Stimulated activated CD8-positive, alpha-beta memory T cell treated with anti-CD3 and anti-CD28 coated beads, Interleukin-4, amount 100 ng/mL, for 4 hours (primary cell): ENCODE measurements at places on chromosomes 6 and 20.

GRCh38 chr6:127483399-127484055, 24.3 kb upstream of the KIAA0408 start:
- DNase-seq: no peak

- DNase-seq: no peak
Measured at GRCh38 chr6:158011478-158011920, 29.8 kb downstream of the SYNJ2 start.

DNA sequence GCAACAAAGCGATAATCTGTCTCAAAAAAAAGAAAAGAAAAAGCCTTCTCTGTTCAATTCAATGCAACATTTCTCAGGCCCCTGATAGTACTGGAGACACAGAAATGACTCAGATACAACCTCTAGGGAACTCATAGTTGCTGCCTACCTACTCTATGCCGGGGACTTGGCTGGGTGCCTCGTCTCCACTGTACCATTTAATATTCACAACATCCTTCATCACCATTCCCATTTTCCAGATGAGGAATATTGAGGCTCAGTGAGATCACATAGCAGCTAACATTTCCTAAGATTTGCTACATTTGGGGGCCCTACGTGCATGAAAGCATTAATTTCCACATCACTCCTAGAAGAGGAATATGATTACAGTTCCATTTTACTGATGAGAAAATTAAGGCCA, 7.5 kb downstream of the NOL4L start:
- DNase-seq: no peak

DNA sequence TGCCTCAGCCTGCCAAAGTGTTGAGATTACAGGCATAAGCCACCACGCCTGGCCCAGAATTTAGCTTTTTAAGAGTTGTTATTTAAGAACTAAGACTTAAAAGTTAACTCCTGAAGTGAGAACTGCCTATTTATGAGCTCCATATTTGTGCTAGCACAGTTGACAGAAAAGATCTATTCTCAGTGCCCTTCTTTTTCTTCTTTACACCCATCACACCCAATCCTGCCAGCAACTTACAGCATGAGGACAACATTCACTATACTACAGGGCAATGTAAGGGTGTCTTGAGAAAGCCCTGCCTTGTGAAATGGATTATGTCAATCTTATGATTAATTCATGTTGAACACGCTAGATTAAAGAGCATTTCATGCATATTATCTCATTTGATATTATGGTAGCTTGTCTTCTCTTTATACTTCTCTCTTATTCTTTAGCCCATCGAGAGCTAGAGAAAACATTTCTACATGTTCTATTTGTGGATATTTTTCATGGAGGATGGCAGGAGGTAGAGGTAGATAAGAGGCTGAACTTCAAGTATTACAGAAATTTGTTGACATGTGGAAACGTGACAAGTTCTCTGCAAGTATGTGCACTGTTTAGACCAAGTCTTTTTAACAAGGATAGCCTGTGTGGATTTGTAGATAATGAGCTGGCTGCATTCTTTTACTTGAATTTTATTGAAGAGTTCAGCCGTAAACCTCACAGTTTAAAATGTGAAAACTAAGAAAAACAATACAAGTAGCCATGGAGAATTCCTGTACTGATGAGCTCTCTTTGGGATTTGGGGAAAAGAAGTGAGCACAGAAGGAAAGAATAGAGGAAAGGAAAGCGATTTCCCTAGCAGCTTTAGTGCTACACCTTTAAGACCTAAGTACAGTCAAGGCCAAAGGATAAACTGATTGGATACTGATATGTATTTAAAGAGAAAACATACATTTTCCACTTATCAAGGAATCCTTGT, 212.2 kb downstream of the ARHGAP18 start:
- no peak for DNase-seq

DNA sequence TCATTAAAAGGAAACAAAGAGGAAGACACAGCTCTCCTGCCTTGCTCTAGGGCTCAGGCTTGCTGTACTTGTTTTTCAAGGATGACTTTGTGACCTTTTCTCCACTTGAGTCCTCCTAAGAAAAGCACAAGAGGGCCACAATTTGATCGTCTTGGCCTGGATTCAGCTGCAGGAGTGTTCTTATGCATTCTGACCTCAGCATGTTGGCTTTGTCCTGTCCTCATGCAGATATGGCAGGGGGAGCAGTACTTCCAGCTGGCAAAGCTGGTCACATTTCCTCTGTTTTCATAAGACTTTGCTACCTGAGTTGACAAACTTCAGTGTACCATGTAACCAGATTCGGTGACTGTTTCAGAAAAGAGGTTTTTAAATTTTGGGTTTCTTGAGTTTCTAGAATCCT, 30.8 kb downstream of the KDM1B start:
- DNase-seq: no peak

DNA sequence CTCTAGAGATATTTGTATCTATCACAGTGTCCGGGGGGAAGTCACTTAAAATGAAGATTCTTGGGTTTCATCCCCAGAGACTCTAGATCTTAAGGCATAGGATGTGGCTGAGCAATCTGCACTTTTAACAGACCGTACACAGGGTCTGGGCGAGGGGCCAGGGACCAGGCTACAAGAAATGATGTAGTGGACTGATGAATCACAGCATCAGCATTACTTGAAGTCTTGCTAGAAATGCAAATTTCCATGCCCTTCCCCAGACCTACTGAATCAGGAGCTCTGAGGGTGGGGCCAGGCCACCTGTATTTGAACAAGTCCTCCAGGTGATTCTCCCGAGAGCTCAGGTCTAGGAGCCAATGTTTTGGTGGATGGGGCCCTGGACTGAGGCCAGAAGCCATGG, 168.4 kb downstream of the DOK5 start:
- no peak for DNase-seq

GRCh38 chr20:48171071-48171470, 385.8 kb upstream of the SULF2 start:
- DNase-seq: no peak

- DNase-seq: no peak
Measured at GRCh38 chr6:6663421-6664135, 75.1 kb downstream of the LY86 start.

DNA sequence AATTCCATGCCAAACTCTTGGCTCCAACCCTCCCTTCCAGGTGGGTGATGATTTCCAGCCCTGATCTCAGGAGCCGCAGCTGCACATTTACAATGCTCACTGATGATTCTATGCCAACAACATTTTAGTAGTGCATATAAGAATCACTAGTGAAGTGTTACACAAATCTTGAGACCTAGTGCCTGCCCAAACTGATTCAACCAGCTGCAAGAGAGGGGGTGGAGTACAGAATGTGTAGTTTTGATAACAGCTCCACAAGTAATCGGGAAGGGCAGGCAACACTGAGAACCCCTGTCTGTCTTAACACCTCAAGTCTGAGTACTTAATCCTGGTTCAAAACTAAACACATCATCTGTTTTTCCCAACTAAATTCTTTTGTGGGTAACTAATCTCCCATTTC, 91.7 kb downstream of the PRDM1 start:
- DNase-seq: no peak

DNA sequence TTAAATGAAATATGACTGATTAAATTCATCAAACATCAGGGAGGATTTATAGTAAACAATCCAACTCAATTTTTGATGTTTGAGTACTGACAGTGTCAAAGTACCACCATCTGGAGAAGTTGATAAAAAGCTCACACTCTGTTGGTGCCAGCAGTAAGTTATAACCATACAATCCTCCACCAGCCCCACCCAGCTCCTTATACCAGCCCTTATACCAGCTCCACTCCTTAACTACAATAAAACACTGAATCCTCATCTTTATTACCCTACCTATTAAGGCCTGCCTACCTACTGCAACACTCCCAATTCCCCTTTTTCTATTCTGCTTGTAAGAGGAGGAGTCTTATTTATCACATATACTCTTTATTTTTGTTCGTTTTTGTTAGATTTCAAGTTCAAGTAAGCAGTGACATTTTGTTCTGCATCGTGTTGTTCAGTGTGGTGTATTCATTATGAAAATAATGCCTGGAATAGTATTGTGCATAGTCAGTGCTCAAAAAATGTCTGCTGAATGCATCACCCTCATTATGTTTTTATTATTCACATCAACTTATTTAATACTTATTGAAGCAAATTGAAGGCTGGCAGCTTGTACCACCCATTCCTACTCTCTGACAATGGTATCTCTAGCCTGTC, 954.7 kb upstream of the ADGRB3 start:
- no peak for DNase-seq

DNA sequence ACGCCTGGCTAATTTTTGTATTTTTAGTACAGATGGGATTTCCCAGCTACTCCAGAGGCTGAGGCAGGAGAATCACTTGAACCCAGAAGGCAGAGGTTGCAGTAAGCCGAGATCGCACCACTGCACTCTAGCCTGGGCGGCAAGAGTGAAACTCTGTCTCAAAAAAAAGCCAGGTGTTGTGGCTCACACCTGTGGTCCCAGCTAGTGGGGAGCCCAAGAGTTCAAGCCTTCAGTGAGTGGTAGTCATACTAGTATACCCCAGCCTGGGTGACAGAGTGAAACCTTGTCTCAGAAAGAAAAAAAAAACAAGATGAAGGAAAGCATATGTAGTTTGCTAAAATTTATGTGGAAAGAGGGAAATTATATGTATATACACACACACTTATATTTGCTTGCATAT, 20.0 kb upstream of the POU5F1 start:
- no peak for DNase-seq

DNA sequence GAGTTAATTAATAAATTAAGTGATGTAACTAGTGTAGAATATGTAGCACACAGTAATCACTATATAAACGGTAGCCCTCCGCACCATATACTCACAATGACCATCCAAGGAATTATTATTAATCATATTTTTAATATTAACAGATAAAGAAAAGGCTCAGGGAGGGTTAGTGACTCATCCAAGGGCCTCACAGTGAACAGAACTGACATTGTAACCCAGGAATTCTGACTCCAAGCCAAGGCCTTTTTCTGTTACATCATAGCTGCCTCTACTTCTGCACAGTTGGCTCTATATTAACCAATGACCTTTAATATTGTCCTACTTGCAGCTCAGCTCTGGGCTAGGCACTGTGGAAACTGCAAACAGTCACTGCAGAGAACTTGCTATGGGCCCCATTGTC, 117.5 kb upstream of the SIRPG start:
- no peak for DNase-seq

GRCh38 chr20:22781869-22782268, 197.5 kb upstream of the FOXA2 start:
- DNase-seq: no peak

DNA sequence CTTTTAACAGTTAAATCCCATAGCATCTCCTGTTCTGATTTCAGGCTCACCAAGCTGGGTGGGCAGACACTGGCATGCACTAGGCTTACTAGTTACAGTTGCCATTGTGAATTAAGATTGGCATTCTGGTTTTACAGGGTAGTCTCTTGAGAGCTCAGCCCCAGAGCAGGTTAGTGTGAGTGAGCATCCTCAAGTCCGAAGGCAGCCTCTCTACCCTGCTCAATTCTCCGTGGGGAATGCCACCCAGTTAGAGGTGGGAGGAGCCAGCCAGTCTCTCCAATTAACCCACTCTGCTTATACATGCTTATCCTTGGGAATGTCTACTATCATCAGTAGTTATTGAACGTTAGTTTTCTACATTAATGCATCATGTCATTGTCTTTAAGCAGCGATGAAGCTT, 8.9 kb upstream of the OGFRL1 start:
- no peak for DNase-seq

- no peak for DNase-seq
Measured at GRCh38 chr20:49671433-49671832, 42.2 kb downstream of the B4GALT5 start.

GRCh38 chr6:170462366-170463020, 90.6 kb downstream of the PSMB1 start:
- no peak for DNase-seq

GRCh38 chr6:134584847-134585516, 267.1 kb upstream of the SGK1 start:
- DNase-seq: no peak

- no peak for DNase-seq
Measured at GRCh38 chr6:39893286-39893685, 41.0 kb downstream of the MOCS1 start.

- no peak for DNase-seq
Measured at GRCh38 chr6:38640216-38640909, 634 bp upstream of the BTBD9 start.

GRCh38 chr6:107780226-107780625, 43.9 kb downstream of the SCML4 start:
- no peak for DNase-seq

DNA sequence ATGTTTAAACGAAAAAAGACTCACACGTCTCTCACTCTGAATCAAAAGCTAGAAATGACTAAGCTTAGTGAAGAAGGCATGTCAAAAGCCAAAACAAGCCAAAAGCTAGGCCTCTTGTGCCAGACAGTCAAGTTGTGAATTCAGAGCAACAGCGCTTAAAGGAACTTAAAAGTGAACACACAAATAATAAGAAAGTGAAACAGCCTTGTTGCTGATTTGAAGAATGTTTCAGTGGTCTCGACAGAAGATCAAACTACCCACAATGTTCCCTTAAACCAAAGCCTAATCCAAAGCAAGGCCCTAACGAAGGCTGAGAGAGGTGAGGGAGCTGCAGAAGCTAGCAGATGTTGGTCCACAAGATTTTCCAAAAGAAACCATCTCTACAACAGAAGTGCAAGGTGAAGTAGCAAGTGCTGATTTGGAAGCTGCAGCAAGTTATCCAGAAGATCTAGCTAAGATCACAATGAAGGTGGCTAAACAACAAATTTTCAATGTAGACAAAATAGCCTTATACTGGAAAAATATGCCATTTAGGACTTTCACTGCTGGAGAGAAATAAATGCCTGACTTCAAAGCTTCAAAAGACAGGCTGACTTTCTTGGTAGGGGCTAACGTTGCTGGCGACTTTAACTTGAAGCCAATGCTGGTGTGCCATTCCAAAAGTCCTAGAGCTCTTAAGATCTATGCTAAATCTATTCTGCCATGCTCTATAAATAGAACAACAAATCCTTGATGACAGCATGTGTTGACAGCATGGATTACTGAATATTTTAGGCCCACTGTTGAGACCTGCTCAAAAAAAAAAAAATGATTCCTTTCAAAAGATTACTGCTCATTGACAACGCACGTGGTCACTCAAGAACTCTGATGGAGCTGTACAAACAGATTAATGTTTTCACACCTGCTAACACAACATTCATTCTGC, 40.3 kb downstream of the SEC63 start:
- DNase-seq: no peak
